ENCODE measurements at places on chromosomes 4 and X. TPM values are rescaled to one million over a fixed set of nuclear protein-coding genes. Genes with fewer than 3 reads are reported as not detected.

GRCh38 chr4:98669577-98669976 lies 11.2 kb upstream of the TSPAN5 start:
- H3K4me3 ChIP-seq = no peak overlapping the region
- H3K4me1 ChIP-seq = no peaks in the 10 kb centered on the region
- no peak for DNase-seq
- H3K27ac ChIP-seq = no peak overlapping the region
- H3K36me3 ChIP-seq = no peaks in the 10 kb centered on the region

DNA sequence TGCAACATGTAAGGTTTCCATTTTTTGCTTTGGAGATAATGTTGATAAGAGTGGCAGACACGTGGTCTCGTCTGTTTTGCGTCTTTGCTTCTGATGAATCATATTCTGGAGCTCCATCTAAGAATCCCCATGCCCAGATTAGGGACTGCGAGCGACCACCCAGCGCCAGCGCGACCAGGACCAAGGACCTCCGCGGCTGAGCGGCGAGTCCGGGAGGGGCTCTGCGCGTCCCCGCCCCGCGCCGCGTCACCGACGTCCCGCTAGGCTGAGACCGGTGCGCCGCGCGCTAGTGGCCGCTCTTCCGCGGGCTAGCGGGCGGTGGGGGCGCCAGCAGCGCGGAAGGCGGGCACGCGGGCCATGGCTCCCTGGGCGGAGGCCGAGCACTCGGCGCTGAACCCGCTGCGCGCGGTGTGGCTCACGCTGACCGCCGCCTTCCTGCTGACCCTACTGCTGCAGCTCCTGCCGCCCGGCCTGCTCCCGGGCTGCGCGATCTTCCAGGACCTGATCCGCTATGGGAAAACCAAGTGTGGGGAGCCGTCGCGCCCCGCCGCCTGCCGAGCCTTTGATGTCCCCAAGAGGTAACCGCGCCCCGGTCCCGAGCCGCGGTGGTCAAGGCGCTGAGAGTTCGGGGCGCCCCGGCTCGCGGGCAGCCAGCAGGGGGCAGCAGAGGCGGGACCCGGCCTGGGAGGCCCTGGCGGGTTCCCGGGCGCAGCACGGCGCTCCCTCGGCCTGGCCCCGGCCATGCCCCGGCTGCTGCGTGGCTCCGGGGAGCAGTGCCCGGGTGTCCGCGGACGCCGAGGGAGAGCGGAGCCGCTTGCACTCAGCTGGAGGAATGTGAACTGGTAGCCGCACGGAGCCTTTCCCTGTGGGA lies at the start of gene SRD5A3:
SRD5A3 (plus strand) TSS at position 263 of the 871 bp plus-strand sequence; CDS start at position 358, 95 bp downstream.
- no peaks in the 10 kb centered on the region for H3K27me3 ChIP-seq
- peak within 1 kb of the TSS; percentile 75 for H3K4me3 ChIP-seq
- DNase-seq = peak; percentile 93
- peaks cover 20% of the 10 kb centered on the region for H3K4me1 ChIP-seq
- peak within 1 kb of the TSS; percentile 93 for H3K27ac ChIP-seq

DNA sequence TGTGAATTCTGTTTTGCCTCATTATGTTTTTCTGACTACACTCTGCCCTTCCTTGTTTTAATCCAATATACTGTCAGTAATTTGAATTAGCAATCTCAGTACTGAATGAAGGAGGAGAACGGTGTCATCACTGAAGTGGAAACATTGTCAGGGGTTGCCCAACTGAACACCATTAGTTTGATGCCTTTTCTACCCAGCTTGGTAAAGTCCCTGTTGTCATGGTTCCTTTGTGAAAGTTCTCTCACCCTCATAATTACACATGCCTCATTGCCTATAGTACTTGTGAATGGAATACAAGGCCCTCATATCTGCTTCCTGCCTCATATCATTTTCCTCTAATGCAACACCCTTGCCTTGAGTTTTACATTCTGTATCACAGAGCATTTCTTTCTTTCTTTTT lies 76.9 kb downstream of the RRAGB start:
- H3K27ac ChIP-seq = no peak overlapping the region
- no peaks in the 10 kb centered on the region for H3K27me3 ChIP-seq
- no peaks in the 10 kb centered on the region for H3K4me1 ChIP-seq
- no peak overlapping the region for H3K4me3 ChIP-seq
- DNase-seq = no peak

FBXO8 gene
- 7.2 TPM for total RNA-seq

DNA sequence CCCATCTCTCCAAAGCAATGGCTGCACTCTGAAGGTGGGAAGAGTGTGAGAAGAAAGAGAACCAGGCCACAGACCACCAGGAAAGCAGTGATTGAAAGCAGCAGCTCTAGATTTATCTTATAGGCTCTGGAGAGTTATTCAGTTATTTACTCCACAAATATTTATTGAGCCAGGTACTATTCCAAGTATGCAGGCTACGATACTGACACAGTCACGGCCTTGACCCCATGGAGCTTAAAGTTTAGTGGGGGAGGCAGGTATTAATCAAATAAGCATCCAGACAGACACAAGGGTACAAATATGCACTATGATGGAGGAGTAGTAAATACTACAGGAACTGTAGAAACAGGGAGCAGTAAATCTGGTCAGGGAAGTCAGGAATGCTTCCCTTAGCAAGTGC lies 2.8 kb downstream of the TMEM185A start:
- H3K27ac ChIP-seq = no peak overlapping the region
- no peak for DNase-seq
- H3K4me1 ChIP-seq = peaks cover 16% of the 10 kb centered on the region
- H3K27me3 ChIP-seq = no peaks in the 10 kb centered on the region
- no peak overlapping the region for H3K4me3 ChIP-seq
- H3K36me3 ChIP-seq = no peaks in the 10 kb centered on the region

- no peak overlapping the region for H3K4me3 ChIP-seq
- H3K27ac ChIP-seq = no peak overlapping the region
- no peak for DNase-seq
- no peaks in the 10 kb centered on the region for H3K36me3 ChIP-seq
These were observed 29.9 kb downstream of the TBL1X start for GRCh38 chrX:9494771-9495170.

Measured in psoas muscle (tissue), 8 donors.